Psoas muscle (tissue), 8 donors: ENCODE measurements at places on chromosomes 1 and 21. TPM values are rescaled to one million over a fixed set of nuclear protein-coding genes. Genes with fewer than 3 reads are reported as not detected.

- DNase-seq: no peak
Observed at GRCh38 chr21:15279482-15279881, 214.7 kb upstream of the NRIP1 start.

DNA sequence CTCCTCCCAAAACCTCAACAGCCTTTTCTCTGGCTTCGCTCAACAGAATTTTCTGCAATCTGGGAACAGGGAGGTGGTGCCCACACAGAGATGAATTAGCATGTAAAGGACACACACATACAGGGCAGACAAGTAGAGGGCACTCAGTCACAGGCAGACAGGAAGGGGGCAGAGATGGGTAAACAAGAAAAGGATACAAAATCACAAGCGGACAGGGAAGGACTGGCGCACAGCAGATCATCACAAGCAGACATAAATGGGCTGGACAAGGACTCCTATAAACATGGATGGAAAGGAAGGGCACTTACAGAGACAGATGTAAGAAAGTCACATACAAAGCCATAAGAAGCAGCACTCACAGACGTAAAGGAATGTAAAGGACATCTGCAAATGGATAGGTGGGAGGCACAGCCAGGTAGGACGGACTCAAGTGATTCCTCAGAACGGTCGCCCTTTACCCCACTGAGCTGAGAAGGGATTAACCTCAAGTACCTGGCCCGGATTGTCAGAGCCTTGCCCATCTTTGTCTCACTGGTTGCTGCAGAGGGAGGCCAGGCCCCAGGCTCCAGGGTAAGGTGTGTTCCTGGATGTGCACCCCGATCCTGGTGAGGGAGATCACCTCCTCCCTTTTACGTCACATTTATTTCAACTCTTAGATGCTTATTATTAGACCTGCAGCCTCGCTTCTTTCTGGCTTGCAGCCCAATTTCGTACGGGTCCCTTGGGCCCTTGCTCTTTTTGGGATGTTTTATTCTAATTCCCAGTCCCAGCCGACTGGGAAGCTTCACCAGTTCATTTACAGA lies 836 bp upstream of the PRCC start:
- DNase-seq: no peak

GRCh38 chr1:12556368-12556930 lies 61.6 kb downstream of the DHRS3 start:
- DNase-seq: peak; percentile 81

HSPG2 gene
- polyA plus RNA-seq: 43.8 TPM

DNA sequence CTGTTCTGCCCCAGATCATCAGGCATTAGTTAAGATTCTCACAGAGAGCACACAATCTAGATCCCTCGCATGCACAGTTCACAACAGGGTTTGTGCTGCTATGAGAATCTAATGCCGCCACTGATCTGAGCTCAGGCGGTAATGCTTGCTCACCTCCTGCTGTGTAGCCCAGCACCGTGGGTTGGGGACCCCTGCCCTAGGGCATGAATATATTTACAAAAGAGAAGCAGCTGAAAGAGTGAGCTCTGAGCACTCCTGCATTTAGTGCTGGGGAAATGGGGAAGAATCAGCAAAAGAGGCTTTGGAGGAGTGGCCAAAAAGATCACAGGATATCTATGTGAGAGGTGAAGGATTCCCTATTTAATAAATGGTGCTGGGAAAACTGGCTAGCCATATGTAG lies 5.6 kb downstream of the CFAP57 start:
- no peak for DNase-seq

- DNase-seq: peak; percentile 59
Observed at GRCh38 chr21:43884861-43885417, 19.9 kb downstream of the AGPAT3 start.

TNFRSF4 gene
- polyA plus RNA-seq: 1.7 TPM

PLA2G2D gene
- polyA plus RNA-seq: not detected

GRCh38 chr1:201561601-201562000 lies 22.7 kb downstream of the NAV1 start:
- no peak for DNase-seq

- no peak for DNase-seq
Observed at GRCh38 chr1:50934838-50935237, 25.2 kb downstream of the FAF1 start.

ANGPTL7 gene
- 0.89 TPM for polyA plus RNA-seq

DNA sequence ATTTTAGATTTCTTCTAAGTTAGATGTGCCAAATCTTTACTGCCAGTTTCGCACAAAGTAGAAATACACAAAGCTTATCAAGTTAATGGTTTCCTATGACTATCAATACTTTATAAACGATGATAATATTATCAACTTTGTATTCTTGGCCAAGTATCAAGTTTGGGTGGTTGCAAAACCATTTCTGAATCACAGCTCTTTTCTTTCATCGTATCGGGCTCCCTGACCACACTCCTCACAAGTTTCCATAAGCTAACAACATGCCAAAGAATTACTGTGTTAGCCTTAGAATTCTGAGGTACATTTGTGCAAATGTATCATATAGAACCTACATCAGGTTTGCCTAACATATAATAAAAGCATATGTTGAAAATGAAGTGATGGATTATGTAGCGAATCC lies 311.0 kb downstream of the KCTD3 start:
- no peak for DNase-seq

- DNase-seq: no peak
Observed at GRCh38 chr1:188672153-188672552, 1805.5 kb downstream of the BRINP3 start.

DNA sequence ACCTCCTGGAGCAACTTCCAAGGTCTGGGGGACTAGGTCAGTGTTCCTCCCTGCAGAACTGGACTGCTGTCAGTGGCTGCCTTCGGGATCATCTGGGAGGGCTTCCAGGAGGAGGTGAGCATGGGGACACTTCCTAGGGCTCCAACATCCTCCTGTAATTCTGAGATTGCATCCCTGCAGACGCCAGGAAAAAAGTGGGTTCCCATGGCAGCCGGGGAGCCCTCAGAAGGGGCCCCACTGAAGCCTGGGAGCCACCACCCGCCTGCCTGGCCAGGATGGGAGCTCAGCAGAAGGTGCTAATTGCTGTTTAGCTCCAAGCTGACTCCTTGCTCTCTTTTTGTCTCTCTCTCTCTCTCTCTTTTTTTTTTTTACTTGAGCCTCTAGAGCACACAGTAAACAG lies 16.1 kb upstream of the ARF1 start:
- no peak for DNase-seq

FCRL5 gene
- 0.01 TPM for polyA plus RNA-seq

DNA sequence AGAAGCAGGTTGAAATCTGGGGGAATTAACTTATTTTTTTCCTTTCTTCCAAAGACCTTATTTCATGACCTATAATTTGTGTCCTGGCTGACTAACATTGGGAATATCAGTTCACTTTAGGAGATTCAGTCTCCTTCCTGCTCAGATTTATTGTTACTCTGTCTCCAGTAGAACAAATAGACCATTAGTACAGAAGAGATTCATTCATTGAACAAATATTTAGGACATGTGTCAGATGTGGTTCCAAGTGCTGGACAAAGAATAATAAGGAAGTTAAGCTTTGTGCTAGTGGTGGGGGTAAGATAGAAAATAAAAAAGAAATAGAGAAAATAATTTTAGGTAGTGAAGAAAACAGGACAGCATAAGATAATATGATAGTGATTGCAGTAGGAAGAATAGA lies 20.3 kb downstream of the ZMYM4 start:
- DNase-seq: no peak

DNA sequence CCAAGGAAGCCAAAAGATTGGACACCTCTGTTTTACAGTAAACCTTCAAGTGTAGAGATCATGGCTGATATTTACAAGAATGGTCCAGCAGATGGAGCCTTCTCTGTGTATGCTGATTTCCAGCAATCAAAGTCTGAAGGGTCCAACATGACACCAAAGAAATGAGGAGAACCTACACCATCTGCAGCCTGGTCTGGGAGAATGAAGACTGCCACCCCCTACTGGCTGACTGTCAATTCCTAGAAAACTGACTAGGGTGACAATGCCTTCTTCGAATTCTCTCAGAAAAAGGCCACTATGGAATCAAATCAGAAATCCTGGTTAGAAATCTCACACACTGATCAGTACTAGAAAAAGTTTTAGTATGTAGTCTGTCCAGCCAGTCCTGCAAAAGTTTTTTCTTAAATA lies 83.3 kb downstream of the CDC42BPA start:
- no peak for DNase-seq

GRCh38 chr1:150973258-150973835 lies 1.3 kb downstream of the CERS2 start:
- no peak for DNase-seq

GRCh38 chr1:31932491-31933316 lies 5.5 kb downstream of the PTP4A2 start:
- DNase-seq: no peak

TNFRSF18 gene
- 0.13 TPM for polyA plus RNA-seq

DNA sequence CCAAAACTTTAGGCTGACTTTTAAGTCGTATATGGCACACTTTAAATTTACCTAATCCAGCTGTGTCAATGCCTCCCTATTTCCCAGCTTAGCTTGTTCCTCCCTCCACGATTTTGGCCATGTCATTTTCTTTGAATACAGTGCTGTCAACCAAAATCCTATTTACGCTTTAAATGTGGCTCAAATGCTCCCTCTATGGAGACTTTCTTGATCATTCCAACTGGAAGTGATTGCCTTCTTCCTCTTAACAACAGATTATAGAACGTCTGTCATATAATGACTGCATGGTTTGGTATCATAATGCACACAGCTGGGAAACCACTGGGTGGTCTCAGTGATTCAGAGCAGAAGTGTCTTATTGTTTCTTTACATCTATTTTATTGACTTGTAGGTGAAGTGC lies 18.9 kb upstream of the BATF3 start:
- no peak for DNase-seq

DNA sequence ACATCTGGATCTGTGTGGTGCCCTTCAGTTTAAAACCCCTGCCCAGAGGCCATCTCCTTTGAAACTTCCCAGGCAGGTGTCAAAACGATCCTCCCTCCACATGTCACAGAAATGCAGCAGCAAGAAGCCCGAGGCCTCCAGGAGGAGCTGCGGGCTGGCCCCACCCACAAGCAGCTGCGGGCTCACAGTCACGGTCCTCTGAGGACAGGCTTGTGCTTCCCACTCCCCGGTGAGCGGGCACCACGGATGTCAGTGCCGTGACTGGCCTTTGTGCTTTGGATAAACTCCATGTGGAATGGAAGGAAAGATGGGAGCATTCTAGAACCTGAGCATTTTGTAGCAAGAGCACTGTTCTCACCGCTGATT lies 65.8 kb downstream of the SIK1 start:
- peak; percentile 61 for DNase-seq

GRCh38 chr1:180175806-180176205 lies 21.1 kb downstream of the QSOX1 start:
- no peak for DNase-seq

DNA sequence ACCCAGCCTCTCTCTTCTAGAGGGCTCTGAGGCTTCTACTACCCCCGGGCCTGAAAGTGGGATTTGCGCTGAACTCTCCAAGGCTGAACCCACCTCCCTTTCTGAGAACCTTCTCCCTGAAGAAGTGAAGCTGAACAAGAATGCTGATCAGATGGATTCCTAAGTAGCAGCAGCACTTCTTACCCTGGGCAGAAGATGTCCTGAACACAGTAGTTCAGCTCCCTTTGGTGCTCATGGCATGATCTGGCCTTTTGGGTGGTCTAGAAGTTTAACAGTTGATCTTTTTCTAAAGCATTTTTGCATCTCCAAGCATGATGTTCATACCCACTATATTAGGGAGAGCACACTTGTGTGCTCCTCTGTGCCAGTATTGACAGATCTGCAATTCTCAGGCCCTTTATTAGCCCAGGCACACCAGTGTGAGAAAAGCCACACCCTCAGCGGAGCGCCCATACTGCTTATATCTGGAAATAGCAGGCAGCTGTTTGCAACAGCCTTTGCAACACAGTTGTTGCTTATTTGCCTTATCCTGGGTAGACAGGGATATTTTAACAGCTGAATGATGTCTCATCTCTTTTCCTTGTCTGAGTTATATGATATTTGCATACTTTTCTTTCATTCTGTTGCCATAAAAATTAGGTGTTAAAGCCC lies 34.2 kb downstream of the CNN3 start:
- no peak for DNase-seq

DNA sequence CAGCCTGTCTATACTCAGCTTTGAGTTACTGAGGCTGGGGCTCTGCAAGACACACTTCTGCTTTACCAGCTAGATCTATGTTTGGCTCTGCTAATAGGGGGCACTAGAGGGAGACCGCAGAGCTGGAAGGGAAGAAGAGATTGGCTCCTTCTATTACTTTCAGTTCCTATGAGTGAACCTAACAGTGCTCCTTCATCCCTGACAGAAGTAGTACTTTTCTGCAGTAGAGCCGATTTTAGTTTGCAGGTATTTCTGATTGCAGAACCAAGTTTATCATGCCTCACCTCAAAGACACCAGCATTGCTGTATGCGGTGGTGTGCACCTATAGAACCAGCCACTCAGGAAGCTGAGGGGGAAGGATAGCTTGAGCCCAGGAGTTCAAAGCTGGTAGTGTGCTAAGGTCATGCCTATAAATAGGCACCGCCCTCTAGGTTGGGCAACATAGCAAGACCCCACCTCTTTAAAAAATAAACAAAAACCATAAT lies 5.7 kb upstream of the ZDHHC18 start:
- DNase-seq: no peak

DR1 gene
- polyA plus RNA-seq: 35.6 TPM

GRCh38 chr21:26490771-26491170 lies 82.3 kb downstream of the CYYR1 start:
- DNase-seq: no peak

GRCh38 chr1:231581859-231582258 lies 44.7 kb upstream of the DISC1 start:
- DNase-seq: no peak

DNA sequence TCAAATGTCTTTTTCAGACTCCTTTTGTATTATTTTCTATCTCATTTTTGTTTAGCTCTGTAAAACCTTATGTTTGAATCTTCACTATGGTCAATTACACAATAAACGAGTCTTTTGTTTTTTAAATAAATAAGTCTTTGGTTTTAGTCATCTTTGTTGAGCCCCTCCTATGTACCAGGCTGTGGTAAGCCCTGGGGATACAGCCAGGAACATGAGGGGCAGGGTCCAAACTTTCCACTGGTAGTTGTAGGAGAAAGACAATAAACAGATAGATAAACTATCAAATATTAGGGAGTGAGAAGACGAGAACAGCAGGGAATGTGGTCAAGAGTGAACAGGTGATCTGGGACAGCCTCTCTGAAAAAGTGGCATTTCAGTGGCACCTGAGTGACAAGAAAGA lies 186.6 kb downstream of the ZNF281 start:
- no peak for DNase-seq

BRINP2 gene
- polyA plus RNA-seq: 0.04 TPM

KCNE2 gene
- polyA plus RNA-seq: 0.95 TPM

DNA sequence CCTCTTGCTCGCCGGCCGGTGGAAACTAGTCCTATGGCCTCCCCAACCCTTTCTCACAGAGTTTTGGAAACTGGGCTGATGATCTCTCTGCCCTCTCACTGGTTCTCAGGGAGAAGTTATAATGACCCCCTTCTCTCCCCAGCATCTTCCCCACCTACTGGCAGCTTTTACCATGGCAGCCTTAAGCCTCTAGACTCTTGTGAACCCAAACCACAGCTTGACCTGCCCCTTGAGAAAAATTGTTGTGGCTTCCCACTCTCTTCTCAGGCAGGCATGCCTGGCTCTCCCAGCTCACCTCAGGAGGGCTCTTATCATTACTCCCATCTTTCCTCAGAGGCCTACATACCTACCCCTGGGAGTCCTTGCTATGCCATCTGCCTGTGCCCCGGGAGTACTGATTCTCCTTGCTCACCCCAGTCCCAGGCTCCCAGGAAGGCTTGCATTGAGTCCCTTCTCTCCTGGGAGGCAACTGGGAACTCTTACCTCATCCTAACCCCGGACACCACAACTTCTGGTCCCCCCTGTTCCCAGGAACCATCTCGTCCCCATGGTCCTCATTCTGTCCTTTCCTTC lies 1.6 kb downstream of the NSUN4 start:
- no peak for DNase-seq

GRCh38 chr1:165858967-165859845 lies 31.8 kb downstream of the UCK2 start:
- DNase-seq: no peak
